ENCODE measurements at places on chromosomes 5 and 9.

DNA sequence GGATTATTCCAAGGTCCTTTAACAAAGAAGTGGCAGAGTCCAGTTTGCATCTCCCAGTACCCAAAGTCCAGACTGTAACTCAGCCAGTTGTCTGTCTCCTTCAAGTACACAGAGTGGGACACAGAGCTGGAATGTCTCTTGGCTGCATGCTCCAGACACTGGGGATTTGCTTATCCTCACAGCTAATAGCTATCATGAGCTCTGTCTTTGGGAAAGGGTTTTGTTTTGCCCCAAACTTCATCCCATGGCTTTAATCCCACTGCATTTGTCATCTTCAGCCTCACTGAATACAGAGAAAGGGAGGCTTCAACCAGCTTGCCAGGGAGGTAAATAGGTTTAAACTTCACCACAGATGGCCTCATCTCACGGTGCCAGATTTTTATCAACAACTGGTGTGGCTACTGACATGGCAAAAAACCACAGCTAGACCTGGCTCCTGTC, 412.2 kb upstream of the SLC24A2 start:
- DNase-seq, result no peak

- DNase-seq, result no peak
These were observed 52.9 kb upstream of the VCAN start for GRCh38 chr5:83418356-83419321.

DNA sequence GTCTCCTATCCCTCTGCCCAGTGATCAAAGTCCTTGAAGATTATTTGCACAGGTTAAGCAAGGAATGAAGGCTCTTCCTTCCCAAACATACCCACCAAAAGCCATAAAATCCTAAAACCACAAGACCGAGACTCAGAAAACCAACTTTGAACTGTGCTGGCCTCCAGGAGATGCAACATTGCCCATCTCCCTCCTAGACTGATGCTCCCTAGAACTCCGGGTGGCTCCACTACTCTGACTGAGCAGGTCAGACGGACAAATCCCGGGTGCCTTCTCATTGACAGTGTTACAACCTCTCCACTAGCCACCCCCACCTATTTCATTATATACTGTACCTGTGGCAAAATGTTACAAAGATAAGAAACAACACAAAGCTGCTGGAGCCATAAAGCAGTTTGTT, 110.1 kb downstream of the FANCC start:
- no peak for DNase-seq

GRCh38 chr5:110925398-110925797, 146.1 kb upstream of the TSLP start:
- no peak for DNase-seq

GRCh38 chr5:139765409-139766217, 30.0 kb upstream of the PSD2 start:
- peak; percentile 87 for DNase-seq

GRCh38 chr5:111135946-111136345, 43.8 kb downstream of the WDR36 start:
- DNase-seq, result no peak

DNA sequence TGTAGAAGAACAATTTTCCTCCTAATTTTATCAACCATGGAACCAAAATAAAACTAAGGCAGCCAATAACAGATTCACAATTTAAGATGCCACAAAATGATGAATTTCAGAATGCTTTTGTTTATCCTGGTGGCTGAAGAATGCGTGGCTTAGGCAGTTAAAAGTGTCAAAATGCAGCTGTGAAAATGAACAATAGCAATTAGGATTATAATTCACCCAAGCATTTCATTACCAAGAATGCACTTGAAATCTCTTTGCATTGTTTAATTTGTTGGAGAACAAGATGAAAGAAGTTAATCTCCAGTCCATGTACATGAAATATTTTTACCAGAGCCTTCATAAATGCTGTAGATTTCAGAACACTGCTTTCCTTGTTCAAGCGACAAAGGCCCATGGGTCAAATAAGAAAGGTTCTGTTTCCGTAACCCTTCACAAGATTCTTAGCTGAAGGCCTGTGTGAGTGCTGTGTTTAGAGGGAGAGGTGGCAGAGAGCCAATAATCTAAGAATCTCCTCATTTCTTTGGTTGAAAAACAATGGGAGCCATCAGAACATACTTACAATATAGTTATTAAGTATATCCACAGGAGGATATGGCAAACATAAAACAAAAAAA, 39.3 kb downstream of the CLINT1 start:
- DNase-seq, result no peak

DNA sequence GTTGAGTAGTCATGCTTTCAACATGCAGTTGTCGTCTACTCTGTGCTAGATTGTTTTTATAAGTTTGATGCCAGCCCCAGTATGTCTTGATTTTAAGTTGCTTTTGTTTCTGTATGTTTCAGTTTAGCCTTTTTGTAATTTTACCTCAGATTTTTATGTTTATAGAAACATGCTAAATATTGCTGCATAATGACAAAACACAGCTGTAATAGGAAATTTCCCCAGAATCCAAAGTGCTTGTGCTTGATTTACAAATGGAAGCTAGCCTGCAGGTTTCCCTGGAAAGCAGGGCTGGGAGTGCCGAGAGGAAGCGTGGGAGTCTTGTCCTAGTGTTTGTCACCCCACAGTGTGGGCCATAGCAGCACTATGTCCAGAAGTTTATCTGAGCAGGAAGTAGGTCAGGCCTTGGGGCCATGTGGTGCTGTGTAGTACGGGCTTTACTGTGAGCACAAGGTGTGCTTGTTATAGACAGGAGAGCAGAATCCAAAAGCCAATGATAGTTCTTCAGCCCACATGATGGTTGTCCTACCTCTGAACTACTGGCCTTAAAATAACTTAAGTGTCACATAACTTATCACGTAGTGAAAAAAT, 100.0 kb upstream of the NREP start:
- DNase-seq, result no peak

GRCh38 chr5:167642181-167642580, 649.3 kb upstream of the WWC1 start:
- no peak for DNase-seq

DNA sequence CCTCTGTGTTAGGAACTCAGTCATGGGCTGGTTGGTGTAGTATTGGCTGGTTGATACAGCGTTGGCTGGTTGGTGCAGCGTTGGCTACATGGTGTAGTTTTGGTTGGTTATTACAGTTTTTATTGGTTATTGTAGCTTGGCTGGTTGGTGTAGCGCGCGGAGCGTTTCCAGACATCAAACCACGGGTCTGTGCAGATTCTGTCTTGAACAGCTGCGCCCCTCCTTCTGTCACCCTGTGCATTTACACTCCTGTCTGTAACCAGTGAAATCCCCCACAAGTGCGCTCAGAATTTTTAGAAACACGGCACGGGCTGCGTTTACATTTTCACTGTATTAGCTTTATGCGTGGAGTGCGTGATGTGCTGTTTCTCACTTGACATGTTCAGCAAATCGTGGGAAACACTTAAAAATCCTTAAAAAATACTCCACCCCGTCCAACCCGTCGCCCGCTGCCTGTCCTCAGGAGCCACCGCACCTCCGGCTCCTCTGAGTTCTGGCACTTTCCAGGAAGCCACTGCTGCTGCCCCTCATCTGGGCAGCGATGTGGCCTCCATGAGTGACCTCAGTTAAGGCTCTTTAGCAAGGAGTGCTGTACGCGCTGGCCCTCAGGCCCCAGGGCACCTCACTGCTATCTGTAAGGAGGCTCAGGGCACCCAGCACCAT, 20.8 kb downstream of the NKD2 start:
- DNase-seq, result no peak

- no peak for DNase-seq
These were observed 2.0 kb upstream of the PTGR1 start for GRCh38 chr9:111601237-111602018.

DNA sequence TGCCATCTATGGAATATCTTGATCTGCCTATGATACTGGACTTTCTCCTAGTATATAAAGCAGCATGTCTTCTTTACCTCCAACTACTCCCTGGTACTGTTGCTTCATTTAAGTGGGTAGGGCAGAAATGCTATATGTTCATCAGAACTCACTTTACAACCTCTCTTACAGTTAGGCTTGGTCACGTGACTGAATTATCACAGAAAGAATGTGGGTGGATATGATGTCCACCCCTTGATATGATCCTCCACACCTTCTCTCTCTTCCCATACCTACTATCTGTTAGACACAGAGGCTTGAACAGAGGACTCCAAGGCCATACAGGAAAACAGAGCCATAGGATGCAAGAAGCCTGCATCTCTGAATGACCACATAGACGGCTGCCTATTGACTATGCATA, 19.8 kb downstream of the CRHBP start:
- DNase-seq, result no peak

- no peak for DNase-seq
These were observed 7.2 kb upstream of the DDX41 start for GRCh38 chr5:177523711-177524538.

GRCh38 chr5:174166231-174167079, 120.9 kb downstream of the NSG2 start:
- peak; percentile 41 for DNase-seq

- no peak for DNase-seq
These were observed 191.2 kb downstream of the TRPM6 start for GRCh38 chr9:74696520-74696919.

- peak; percentile 68 for DNase-seq
These were observed 35.0 kb downstream of the ERGIC1 start for GRCh38 chr5:172868924-172869591.

- DNase-seq, result no peak
These were observed 9.7 kb downstream of the NIPAL4 start for GRCh38 chr5:157469687-157470086.

GRCh38 chr5:170382790-170383189, 6.4 kb downstream of the KCNMB1 start:
- no peak for DNase-seq

GRCh38 chr5:133582971-133583370, 29.4 kb downstream of the FSTL4 start:
- DNase-seq, result no peak

DNA sequence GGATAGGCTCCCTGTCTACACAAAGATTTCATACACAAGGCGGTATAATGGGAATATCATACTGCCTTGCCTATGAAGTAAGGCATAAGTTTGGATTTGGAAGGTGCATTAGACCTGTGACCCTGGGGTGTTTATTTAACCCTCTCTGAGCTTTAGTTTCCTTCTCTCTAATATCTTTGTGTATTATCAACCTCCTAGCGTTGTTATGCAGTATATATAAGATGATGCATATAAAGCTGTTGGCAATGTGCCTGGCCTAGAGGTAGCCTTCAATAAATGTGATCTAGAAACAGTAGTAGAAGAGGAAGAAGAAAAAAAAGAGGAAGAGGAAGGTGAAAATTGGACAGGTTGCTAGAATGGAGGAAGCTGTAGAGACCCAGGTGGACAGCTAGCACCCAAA, 311.6 kb upstream of the CLINT1 start:
- no peak for DNase-seq

DNA sequence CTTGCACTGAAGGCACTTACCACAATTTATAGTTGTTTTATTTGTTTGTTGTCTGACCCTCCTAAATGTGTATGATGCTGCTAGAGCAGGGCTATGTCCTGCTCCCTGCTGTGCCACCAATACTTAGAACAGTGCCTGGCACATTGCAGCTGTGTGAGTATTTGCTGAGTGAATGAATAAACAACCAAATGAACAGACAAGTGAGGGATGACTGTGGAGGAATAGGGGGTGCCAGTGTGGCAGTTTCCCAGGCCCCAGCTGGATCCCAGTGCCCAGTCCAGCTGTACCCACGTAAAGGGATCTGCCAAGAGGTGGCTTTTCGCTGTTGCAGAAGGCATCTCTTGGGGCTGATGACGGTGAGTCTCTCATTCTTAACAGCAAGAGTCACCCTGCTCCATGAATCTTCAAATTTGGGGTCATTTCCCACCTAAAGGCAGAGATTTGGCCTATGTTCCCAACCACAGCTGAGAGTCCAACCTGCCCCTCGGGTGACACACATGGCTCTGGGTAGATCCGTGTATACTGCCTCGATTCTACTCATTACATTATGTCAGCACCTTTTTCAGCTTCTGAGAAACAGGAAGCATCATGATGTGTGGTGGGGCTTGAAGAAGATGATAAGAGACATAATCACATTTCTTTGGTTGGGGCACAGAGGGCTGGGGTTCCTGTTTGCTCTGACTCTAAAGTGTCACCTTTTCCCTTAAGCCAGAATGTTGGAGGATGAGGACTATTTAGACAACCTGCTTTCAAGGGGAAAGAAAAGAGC, 14.3 kb downstream of the IL5 start:
- no peak for DNase-seq

DNA sequence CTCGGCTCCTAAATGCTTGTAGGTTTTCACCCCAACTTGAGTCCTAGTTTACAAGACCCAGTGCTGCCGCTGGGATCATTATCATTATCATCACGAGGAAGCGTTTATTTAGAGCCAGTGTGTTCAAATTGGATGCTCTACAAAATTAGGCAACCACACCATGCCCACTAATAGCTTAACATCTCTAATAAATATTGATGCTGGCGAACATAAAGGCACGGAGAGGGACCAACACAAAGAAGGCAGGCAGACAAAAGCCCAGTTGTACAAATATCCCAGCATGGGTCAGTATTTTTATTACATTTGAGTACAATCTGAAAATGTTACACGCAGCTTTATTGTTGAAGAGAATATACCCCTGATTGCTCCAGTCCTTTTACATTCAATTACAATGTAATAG, 4.7 kb downstream of the CFAP77 start:
- no peak for DNase-seq

GRCh38 chr5:77131361-77131760, 44.3 kb upstream of the ZBED3 start:
- no peak for DNase-seq

DNA sequence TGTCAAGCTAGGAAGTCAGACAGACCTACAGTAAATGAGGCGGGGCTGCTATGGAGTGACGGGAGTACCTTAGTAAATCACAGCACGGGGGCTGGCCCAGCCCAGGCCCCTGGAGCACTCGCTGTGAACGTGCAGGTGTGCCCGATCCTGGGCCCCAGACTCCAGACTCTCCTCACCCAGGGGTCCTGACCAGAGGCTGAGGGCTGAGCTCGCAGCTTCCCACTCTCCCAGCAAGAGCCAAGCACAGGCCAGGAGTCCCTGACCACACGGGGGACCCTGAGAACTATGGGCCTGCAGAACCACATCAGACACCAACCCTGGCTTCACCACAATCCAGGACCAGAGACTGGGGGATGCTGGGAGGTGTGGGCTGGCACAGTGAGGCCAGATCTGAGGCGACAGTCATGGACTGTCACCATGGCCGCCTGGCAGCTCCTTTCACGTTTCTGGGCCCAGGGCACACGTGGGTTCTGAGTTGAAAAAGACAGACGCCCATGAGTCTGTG, 73.4 kb downstream of the ADAMTS2 start:
- no peak for DNase-seq

GRCh38 chr5:142613271-142613671, 72.6 kb downstream of the FGF1 start:
- no peak for DNase-seq

DNA sequence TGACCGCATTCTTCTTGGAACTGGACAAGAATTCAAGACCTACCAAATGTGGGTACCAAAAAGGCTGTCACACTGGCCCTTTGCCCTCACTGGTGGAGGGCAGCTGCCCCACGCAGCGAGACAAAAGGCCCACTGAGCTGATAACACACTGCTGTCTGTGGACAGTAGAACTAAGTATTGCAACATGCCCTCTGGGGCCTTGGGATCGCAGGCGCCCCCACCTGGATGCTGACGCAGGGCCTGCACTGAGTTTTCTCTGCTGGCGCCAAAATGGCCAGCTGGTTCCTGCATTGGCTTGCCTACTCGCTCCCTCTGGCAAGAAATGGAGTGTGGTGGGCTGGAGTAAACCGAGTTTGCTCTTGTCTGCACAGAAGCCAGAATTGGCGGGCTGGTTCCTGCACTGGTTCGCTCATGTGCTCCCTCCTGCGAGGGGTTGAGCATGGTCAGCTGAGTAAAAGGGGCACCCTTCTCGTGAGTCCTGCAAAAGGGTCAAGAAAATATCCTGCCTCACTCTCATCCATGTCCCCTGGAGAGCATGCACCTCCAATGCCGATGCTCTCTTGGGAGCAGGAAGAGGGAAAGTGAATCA, 55.7 kb downstream of the NXNL2 start:
- no peak for DNase-seq

Measured in nucleus accumbens (tissue), 56 donors.